Stromal cell of bone marrow (primary cell): ENCODE measurements at places on chromosomes 16 and 17.

- DNase-seq: no peak
Observed at GRCh38 chr17:12410717-12411116, 255.0 kb upstream of the MYOCD start.

- no peak for DNase-seq
Observed at GRCh38 chr17:49858796-49859195, 10.9 kb upstream of the TAC4 start.

- no peak for DNase-seq
Observed at GRCh38 chr16:68978303-68978954, 127.0 kb upstream of the HAS3 start.

GRCh38 chr16:85051067-85051581 is 23.5 kb downstream of the KIAA0513 start:
- DNase-seq: no peak

- DNase-seq: no peak
Observed at GRCh38 chr16:28062847-28063521, 530 bp downstream of the GSG1L start.

DNA sequence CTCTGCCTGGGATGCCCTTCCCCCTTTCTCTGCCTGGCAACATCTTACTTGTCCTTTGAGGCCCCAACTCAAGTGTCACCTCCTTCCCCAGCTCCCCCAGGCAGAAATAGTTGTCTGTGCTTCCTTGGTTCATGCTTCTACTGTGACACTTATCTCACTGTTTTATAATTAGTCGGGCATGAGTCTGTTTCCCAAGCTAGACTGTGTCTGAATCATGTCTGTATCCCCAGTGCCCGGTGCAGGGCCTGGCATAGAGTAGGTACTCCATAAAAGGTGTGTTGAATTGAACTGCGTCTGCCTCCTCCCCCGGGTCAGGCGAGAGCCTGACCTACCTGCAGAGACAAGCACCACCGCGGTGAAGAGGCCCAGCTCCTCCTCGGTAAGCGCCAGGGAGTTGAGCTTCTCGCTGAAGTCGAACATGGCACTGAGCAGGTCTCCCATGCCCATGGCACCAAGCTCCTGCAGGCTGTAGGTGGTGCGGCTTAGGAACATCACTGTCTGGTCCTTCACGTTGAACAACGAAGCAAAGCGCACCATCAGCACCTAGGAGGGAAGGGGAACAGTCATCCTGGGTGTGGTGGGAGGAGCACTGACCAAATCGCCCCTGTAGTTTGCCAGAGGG is 6.7 kb downstream of the NR1D1 start:
- DNase-seq: no peak

DNA sequence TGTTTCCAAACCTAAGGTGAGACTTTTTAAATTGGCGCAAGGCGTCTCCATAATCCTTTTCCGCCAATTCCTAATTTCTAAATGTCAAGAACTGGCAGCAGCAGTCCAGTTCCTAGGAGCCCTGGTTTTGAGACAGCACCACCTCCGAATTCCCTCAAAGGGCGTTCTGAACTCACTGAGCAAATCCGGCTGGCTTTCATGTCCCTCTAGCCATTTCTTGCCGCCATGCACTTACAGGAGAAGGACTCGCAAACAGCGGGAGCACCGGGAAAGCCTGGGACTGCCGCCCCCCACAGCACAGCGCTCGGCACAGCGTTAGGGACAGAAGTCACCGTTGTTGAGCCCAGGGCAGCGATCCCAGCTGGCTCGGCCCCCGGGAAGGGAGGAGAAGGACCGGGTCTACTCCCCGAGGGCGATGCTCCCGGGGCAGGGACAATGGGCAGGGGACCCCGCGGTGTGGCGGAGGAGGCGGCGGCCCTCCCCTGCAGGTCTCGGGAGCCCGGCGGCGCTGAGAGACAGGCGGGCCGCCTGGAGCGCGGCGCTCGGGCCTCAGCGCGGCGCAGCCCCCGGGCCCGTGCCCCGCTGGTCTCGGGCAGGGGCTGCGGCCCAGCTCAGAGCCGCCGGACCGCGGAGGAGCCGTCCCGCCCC is 545 bp downstream of the ARHGAP17 start:
- DNase-seq: no peak

GRCh38 chr17:57107498-57108101 is 22.6 kb downstream of the AKAP1 start:
- DNase-seq: no peak

DNA sequence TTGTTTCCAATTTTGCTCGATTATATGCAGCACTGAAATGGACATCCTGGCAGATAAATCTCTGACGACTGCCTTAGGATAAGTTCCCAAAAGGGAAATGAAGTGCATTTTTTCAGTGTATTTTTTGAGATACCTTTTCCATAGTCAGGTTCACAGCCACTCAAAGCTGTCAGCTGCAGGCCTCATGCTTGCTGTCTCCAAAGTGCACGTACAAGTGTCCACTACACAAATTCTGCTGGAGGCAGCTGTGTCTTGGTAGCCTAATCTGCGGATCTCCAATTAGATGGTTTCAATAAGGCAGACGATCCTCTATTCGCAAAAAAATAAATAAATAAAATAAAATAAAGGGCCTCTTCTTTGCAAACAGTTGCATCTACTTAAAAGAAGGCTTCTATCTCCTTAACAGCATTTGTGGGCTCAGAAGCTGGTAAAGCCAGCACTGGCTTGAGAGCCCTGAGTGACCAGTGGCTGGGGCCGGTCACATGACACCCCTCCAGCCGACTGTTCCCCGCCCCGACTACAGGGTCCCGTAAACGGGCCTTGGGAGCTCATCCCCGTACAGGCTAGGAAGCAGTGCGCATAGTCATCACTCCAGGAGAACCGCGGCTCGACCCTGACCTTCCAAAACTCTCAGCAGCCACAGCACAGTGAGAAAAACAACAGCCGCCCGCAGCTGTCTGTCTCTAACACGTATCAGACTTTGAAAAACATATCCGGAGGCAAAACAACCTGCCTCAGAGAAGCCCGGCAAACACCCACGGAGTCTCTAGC is 18.8 kb downstream of the RPH3AL start:
- no peak for DNase-seq

DNA sequence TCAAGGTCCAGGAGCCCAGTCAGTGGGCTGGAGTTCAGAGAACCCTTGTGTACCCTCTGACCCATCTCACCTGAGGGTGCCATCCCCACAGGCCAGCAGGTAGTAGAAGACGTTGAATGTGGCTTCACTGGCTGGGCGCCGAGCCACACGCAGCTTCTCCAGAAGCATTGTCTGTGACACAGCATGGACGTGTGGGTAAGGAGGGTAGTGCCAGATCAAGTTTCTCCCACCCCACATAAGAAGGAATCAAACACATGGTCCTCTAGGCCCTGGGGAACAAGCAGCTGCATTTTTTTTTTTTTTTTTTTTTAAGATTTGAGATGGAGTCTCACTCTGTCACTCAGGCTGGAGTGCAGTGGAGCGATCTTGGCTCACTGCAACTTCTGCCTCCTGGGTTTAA is 60.9 kb downstream of the MYO18A start:
- no peak for DNase-seq

GRCh38 chr17:68461122-68461539 is 3.8 kb upstream of the WIPI1 start:
- no peak for DNase-seq

GRCh38 chr16:85029981-85030401 is 2.4 kb downstream of the KIAA0513 start:
- DNase-seq: no peak
